Natural killer cell treated with Interleukin-12 subunit alpha and Interleukin-12 subunit beta and Interleukin-15 and Interleukin-18, amount 100 ng/mL, for 72 hours (primary cell): ENCODE measurements at places on chromosomes 6 and 20.

DNA sequence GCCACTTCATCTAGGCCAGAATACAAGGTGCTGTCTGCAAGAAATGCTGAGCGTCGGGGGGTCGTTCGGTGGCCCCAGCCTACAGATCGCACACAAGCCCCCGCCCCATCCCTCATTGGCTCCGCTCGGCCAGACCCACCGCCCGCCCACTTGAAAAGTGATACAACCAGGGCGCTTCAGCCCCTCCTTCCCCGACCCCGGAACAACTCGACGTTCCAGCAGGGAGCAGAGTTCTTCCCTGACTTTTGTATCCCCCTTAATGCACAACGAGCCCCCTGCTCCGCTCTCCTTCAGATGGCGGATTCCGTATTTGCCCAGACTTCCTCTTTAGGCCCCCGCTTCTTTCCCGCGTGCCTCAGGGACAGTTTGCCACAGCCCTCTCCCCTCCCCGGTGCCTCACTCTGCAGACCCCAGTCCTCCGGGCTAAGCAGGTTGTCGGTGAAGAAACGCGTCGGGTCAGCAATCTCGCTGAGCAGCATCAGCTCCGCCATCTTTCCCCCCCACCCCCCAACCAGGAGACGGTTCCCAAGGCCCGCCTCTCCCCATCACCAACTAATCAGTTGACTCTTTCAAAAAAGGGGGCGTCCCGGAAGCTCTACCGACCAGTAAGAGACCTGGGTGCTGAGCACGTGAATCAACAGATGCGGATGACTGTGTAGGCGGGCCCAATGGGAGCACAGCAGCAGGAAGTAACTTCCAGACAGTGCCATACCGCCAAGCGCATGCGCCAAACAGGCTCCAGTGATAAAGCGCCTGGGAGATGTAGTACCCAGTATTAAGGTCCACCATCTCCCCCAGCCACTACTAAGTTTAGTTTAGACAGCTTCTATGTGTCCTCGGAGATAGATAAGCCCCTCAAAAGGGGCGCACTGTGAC is at the start of gene ATF6B:
TSS of gene ATF6B (minus strand) at position 530 of the 876 bp plus-strand sequence. CDS start at position 491, 39 bp downstream.
- peak; percentile 100 for DNase-seq

GRCh38 chr20:8147476-8147875 is 15.4 kb downstream of the PLCB1 start:
- no peak for DNase-seq

DNA sequence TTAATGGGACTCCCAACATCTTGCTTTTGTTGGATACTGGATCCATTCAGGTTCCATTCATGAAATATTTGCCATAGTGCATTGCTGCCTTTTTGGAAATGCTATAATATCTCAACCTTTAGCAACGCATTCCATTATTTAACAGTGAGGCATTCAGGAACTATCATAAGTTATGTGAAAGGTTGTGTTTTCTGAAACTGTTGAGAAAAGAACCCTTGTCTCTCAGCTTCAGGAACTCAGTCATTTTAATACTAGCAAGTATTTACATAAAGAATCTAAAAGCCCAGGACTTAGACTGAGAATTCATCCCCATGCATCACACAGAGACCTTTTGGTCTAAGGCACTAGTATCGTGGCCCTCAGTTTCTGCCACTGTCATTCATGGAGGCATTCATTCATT is 24.9 kb upstream of the SASH1 start:
- no peak for DNase-seq

DNA sequence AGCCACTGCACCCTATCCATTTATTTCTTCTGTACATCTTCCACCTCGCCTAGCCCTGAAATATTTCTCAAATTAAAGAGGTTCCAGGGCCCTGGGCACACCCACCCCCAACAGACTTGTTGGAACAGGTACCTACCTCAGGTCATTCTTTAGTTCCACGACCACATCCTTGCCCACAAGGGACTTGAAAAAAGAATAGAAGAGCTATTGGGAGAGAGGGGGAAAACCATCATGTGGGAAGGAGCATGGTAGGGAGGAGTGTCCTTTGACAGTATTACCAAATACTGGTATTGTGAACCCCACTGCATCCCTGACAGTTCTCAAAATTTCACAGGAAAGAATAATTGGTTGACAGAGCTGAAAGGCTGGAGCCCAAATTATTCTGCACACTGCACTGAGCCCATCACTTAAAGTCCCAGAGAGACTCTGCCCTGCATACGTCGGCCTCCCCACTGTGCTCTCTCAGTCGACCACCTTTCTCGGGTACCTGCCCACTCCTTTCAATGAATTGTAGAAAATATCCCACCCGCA is 762 bp downstream of the LSM2 start:
- no peak for DNase-seq

- DNase-seq: no peak
Observed at GRCh38 chr6:100246206-100246605, 218.5 kb downstream of the SIM1 start.

DNA sequence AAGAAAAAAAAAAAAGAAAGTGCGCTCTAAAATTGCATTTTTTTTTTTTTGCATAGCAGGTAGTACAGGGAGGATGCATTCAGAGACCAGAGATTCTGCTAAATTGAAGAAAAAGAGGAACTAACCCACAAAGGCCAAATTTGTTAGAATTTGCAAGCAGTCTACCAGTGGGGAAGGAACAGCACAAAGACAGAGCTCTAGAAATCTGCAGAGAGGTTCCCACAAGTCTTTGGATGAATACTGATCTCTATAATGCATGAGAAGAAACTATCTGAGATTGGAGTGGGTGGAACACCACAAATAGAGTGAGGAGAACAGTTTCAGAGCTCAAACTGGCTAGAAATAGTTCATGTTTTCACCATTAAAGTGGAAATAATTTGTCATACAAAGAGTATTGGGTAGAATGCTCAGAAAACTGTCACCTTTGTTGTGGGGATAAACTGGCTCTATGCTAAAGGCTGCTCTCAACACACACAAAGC is 79.6 kb upstream of the AHI1 start:
- DNase-seq: no peak

DNA sequence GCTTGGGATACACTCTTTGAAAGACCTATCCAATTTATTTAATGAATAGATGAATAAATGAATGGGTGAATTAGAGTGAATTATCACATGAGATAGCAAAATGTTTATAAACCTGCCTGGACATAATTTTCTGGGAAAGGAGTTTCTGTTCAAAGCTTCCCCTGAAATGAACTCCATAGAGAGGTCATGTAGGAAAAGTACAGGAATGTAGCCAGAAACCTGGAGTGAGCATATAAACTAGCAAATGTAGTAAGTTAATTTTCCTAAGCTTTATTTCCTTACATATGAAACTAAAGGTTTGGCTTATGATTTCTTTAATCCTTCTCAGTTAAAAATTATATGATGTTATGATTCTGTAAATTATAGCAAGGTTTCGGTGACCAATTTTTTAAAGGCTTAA is 380.3 kb upstream of the RSPO3 start:
- no peak for DNase-seq

- DNase-seq: no peak
Observed at GRCh38 chr6:37688078-37688850, 9.4 kb downstream of the MDGA1 start.

- DNase-seq: no peak
Observed at GRCh38 chr20:30985386-30985785, 272.1 kb upstream of the DEFB115 start.

GRCh38 chr6:27720607-27721580 is 191.3 kb downstream of the OR2B2 start:
- DNase-seq: no peak

DNA sequence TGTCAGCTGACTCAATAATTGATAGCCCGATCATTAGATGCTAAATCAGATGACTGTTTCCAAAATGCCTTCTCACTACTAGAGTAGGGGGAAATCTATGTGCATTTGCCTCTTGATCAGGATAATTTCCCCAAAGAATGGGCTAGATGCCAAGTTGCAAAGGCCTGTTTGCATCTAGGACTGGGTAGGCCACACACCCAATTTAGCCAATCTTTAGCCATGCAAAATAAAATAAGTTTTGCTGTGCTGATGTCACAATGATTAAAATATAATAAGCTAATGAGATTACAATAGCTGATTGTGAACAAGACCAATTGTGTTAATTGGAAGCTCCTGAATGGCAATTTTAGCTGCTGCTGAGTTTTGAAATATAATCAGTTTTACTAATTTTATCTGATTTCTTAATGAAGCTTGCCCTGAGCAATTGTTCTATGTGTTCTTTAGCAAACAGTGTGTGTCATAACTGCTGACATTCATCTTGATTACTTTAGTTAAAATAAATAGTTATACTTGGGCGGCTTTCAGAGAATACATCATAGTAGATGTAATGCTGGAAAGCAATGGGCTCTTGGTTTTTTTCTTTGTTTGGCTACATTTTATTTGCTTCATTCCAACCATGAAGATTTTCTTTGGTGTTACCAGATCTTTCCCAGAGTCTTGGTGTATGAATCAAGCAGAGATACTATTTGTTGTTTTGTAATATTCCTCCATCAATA is 973.2 kb upstream of the SLC35B3 start:
- DNase-seq: no peak

DNA sequence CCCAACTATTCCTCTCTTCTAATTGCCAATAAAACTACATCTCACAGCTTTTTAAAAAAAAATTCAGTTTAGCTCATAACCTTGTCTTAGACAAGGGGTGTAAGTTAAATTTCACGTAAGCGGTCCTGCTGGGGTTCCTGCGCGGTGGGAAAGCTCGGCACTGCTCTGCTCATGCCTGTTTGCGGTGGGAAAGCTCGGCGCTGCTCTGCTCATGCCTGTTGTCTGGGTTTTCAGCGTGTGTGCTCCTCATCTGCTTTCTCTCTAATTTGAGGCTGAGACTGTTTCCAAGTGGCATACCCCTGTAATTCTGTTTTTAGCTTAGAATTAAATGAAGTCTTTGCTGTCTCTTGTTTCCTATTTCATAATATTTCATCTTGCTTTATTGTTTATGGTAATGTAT is 18.6 kb downstream of the ARID1B start:
- DNase-seq: no peak

DNA sequence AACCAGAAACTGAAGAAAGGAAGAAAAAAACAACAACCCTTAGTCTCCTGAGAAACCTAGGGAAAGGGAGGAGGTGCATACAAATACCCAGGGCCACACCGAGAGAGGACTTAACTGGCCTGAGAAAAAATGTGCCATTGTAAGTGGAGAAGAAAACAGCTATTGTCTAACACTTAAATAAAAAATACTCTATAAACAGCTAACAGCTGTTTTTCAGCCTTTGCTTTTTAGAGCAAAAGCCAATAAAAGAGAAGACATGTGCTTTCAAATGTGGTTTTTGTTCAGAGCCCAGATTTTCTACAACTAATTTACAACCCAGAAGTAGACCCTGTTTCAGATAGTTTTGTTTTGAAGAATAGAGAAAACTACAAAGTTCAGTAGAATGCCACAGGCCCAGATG is 56.0 kb upstream of the SLC22A16 start:
- no peak for DNase-seq

- DNase-seq: no peak
Observed at GRCh38 chr20:53226826-53227225, 254.7 kb downstream of the TSHZ2 start.

DNA sequence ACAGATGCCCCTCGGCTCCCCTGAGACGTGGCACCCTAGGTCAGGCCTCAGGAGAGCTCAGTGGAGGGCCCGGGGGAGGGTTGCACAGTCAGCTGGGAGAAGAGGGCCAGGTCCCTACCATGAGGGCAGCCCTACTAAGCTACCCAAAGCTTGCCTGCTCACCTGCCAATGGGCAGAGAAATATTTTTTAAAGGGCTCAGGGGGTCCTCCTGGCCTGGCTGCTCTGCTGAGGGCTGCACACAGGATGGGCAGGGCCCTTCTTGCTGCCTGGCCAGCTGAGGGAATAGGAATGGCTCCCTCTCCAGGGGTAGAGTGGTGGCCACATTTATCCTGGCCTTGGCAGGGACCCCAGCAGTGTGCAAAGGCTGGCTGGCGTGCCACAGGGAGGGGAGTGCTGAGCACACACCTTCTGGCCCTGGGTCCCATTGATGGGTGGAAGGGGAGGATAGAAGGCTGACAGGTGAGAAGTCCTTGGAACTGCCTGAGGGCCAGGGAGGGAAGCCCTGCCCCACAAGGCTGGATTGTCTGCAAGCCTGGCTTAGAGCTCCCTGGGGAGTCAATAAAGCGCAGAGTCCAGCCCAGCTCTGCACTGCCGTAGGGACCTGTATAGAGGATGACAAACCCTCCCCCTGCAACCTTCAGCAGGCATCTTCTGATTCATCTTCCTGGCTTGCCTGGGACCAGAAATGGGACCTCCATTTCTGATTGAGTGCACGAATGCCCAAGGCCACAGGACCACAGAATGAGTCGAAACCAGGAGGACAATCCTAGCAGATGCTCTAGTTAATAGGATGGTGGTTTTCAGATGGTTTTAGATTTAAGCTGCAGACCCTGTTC is 62.1 kb downstream of the NOL4L start:
- peak; percentile 60 for DNase-seq

- no peak for DNase-seq
Observed at GRCh38 chr6:118660218-118660569, 8.8 kb upstream of the CEP85L start.

DNA sequence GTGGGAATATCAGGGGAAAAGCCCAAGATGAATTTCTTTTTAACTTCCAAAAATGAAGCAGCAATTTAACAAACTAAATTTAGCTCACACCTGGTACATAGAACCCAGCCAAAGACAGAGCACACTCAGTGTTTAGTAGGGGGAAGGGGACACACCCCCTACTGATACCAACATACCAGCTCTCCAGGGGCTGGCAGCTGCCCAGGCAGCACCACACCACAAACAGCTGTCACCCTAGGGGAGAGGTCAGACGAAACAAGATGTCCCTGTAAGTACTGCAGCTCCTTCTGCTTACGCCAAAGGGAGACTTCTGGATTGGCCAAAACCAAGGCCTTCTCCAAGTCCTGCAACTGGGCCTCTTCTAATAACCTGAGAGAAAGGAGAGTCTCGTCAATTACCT is 26.0 kb downstream of the MDN1 start:
- no peak for DNase-seq

DNA sequence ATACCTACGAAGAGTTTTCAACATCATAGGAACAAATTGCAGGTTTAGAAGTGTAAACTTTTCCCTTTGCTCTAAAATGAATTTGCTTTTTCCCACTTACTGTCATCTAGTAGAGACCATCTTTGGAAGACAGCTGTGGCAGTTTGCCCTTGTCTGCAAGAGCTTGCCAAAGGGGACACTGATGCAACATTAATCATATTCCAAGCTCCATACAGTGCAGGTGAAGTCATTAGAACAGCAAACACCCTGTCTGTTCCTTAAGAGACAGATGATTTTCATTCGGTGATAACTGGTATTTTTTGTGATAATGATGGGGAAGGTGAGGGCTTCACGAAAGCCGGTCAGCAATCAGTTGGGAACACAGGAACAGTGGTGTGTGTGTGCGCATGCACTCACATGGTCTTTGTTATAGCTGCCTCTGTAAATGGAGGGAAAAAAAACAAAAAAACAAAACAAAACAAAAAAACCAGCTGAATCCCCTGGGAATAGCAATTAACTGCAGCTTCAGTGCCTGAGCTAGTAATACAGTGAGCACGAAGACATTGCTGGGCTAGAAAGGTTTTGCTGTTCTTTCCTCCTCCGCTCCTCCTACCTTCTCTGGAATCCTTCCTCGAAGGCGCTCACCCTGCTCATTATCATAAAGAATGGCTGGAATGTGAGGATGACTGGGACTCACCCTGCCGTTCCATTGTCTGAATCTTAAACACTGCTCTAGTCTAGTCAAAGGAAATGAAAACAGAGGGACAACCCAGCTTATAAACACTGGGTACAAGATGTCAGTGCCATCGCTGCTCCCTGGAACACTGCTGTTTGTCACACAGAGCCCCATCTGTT is 35.2 kb upstream of the KIF13A start:
- DNase-seq: no peak
